Activated CD4-positive, alpha-beta T cell treated with anti-CD3 and anti-CD28 coated beads, Interleukin-2, amount 10 ng/mL, durations not matched to agents 24 days and 14 days (primary cell): ENCODE measurements at places on chromosomes 4 and X.

DNA sequence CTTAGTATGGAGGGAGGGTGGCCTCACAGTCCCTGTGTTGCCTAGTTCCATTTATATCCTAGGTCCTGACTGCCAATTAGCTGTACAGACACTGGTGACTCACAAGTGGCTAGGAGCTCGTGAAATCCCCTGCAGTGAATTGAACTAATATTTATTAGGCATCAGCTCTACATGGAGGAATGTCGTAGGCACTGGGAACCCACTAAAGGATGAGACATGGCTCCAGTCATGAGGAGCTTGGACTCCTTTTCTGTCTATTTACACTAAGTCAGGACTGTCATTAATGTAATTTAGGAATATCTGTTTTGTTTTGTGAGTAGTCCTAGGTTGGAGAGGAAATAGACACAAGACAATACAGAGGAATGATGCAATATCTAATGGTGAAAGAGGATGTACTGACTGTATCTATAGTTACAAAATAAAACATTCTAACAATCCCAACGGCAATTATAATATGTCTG lies 67.7 kb downstream of the MID1IP1 start:
- no peaks in the 10 kb centered on the region for H3K27me3 ChIP-seq
- no peaks in the 10 kb centered on the region for H3K36me3 ChIP-seq
- H3K27ac ChIP-seq = no peak overlapping the region
- DNase-seq = no peak
- no peak overlapping the region for H3K4me3 ChIP-seq

DNA sequence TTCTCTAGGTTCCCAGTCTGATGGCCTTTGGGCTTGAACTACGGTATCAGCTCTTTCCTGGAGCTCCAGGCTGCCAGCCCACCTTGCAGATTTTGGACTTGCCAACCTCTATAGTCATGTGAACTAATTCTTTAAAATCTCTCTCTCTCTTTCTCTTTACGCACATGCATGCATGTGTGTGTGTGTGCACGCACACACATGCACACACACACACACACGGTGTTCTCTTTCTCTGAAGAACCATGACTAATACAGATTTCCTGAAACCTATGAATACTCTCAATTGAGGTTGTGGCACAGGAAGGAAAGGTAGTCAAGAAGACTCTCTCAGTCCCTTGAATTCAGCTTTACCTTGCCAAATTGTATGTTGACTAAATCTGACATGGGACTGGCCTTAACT lies 6.2 kb upstream of the ZCCHC13 start:
- no peak overlapping the region for H3K4me3 ChIP-seq
- no peak for DNase-seq
- H3K4me1 ChIP-seq = peaks cover 11% of the 10 kb centered on the region
- H3K27ac ChIP-seq = no peak overlapping the region

GRCh38 chr4:85736571-85736970 lies 261.6 kb downstream of the ARHGAP24 start:
- H3K36me3 ChIP-seq = no peaks in the 10 kb centered on the region
- no peaks in the 10 kb centered on the region for H3K4me1 ChIP-seq
- no peaks in the 10 kb centered on the region for H3K27me3 ChIP-seq
- DNase-seq = no peak
- no peak overlapping the region for H3K27ac ChIP-seq
- H3K4me3 ChIP-seq = no peak overlapping the region

GRCh38 chr4:81472281-81473182 lies 825 bp upstream of the RASGEF1B start:
- peaks cover 30% of the 10 kb centered on the region for H3K4me1 ChIP-seq
- H3K4me3 ChIP-seq = peak overlapping the region; percentile 88
- no peak for DNase-seq
- H3K27ac ChIP-seq = peak overlapping the region; percentile 93
- peaks cover 12% of the 10 kb centered on the region for H3K27me3 ChIP-seq

DNA sequence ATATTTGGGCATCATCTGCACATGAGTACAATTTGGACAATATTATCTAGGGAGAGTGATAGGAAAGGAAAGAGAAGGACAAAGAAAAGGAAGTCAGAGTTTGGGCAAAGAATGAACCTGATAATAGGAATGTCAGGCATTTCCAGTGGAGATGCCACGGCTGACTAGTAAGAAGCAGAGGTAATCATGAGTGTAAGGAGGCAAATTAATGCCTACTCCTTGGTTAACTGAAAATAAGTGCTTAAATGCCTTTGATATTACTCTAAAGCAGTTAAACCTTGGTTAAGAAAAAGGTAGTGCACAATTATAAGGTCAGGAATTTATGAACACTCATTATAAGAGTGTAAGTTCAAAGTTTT lies 99.2 kb upstream of the DDIT4L start:
- H3K4me3 ChIP-seq = no peak overlapping the region
- H3K27ac ChIP-seq = no peak overlapping the region
- peaks cover 2% of the 10 kb centered on the region for H3K27me3 ChIP-seq
- no peaks in the 10 kb centered on the region for H3K4me1 ChIP-seq

- H3K4me1 ChIP-seq = peaks cover 57% of the 10 kb centered on the region
- H3K27ac ChIP-seq = peak overlapping the region; percentile 86
- peaks cover 57% of the 10 kb centered on the region for H3K36me3 ChIP-seq
- peak; percentile 77 for DNase-seq
- peak overlapping the region; percentile 63 for H3K4me3 ChIP-seq
- no peaks in the 10 kb centered on the region for H3K27me3 ChIP-seq
Observed at GRCh38 chr4:184409911-184410692, 64.2 kb downstream of the IRF2 start.

- no peak for DNase-seq
- H3K27me3 ChIP-seq = no peaks in the 10 kb centered on the region
- no peak overlapping the region for H3K4me3 ChIP-seq
- peaks cover 2% of the 10 kb centered on the region for H3K4me1 ChIP-seq
Observed at GRCh38 chr4:165504184-165504583, 125.4 kb downstream of the CPE start.

DNA sequence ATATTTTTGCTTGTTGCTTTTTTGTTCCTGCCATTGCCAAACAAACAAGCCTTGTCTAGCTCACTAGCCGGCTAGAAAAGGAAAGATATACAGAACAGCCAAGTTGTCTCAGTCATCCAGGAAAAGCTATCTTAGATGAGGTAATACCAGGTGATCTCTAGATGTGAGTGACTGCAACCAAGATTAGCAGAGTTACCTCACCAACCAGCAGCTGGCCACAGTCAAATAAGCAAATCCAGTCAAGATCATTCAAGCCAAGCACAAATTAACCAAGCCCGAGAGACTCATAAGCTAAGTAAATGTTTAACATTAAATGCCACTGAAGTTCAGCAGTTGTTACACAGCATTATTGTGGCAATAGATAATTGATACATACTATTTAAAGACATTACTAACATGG lies 108.6 kb downstream of the CENPC start:
- H3K4me1 ChIP-seq = peaks cover 2% of the 10 kb centered on the region
- H3K27me3 ChIP-seq = no peaks in the 10 kb centered on the region
- no peak overlapping the region for H3K27ac ChIP-seq
- no peak for DNase-seq
- H3K36me3 ChIP-seq = peaks cover 18% of the 10 kb centered on the region

- no peak overlapping the region for H3K27ac ChIP-seq
- no peak for DNase-seq
- H3K27me3 ChIP-seq = no peaks in the 10 kb centered on the region
- H3K4me1 ChIP-seq = no peaks in the 10 kb centered on the region
- no peaks in the 10 kb centered on the region for H3K36me3 ChIP-seq
Observed at GRCh38 chrX:15963858-15964257, 109.2 kb upstream of the AP1S2 start.

- no peak overlapping the region for H3K27ac ChIP-seq
- H3K4me1 ChIP-seq = peaks cover 22% of the 10 kb centered on the region
- H3K27me3 ChIP-seq = no peaks in the 10 kb centered on the region
Observed at GRCh38 chr4:101155368-101155767, 192.0 kb downstream of the PPP3CA start.

DNA sequence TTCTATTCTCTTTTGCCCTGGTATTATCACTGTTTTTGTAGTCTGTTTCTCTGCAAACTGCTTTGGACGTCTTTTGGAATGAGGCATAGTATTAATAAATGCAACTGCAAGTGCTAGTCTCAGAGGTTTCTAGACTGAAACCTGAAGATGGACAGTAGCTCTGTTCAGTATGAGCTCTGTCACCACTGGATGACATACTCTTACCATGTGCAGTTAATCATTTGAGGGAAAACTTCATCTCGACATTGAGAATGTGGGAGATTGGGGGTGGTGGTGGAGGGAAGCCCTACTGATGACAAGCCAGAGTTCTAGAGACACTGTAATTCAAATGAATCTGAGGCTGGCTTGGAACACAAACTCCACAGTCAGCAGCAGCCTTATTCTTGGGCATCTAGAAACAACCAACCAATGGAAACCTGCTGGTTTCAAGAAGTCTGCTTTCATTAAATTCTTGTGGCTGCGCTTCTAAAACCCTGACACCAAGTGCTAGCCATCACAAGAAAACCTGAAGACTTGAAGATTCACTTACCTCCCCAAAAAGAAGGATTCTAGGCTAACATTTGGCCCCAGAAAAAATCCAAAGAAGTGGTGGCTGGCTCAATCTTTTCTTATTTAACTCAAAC lies 161.7 kb downstream of the RASL11B start:
- no peak overlapping the region for H3K4me3 ChIP-seq
- H3K36me3 ChIP-seq = peaks cover 3% of the 10 kb centered on the region
- no peak overlapping the region for H3K27ac ChIP-seq

DNA sequence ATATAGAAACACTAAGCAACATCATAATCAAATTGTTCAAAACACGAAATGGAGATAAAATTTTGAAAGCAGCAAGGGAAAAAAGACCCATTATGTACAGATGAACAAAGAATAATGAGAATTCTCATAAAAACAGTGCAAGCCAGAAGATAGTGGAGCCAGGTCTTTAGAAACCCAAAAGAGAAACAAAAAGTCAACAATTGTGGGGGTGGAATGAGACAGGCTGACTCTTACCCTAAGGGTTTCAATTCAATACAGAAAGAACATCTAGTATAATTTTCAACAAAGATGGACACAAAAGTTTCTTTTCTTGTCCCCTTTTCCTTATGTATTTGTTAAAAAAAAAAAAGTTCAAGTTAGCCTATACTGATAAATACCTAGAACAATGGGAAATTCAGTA lies 34.0 kb upstream of the MAGEB2 start:
- no peak overlapping the region for H3K27ac ChIP-seq
- H3K4me1 ChIP-seq = no peaks in the 10 kb centered on the region
- no peak for DNase-seq

DNA sequence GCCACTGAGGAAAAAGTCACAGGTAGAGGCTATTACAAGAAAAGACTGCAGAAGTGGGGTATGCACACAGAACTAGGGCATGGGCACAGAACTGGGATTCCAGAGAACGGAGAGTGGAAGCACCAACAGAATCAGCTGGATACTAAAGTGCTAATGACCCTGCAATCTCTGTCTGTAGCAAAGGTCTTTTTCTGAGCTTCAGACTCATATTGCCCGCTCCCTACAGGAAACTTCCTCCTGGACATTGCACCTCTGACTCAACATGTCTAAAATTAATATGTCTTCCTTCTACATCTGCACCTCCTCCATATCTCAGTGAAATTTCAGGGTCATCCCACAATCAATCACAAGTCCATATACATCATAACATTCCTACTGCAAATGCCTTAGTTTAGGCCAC lies 5.3 kb upstream of the CAMK2D start:
- H3K4me3 ChIP-seq = no peak overlapping the region
- peaks cover 4% of the 10 kb centered on the region for H3K36me3 ChIP-seq
- no peak for DNase-seq
- no peak overlapping the region for H3K27ac ChIP-seq
- H3K4me1 ChIP-seq = peaks cover 45% of the 10 kb centered on the region
